ENCODE measurements at places on chromosomes 3 and 15.
A peak's percentile ranks its signal among the peaks of the same experiment; 100 is the strongest.

DNA sequence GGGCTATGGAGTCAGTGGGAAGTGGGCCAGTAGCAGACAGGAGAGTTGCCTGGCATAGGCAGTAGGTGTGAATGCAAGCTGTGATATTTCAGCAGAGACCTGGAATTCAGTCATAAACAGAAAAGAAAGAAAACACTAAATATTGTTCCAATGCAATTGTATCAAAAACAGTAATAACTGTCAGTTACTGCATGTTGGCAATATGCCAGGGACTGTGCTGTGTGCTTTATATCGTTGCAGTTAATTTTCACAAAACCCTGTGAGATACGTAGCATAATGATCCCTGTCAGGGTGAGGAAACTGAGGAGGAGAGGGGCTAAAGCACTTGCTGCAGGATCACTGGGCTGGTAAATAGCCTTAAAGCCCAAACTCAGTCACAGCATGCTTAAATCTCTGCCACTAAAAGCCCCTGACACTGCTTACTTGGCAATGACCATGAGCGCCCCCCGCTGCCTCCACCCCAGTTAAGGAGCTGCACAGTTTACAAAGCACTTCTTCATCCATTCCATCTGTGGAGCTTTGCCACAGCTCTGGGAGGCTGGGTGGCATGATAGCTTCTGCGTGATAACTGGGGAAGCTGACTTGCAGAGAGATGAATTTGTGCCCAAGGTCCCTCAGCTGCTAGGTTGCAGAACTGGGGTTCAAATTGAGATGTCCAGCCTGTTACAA is 3.9 kb downstream of the SLC6A1 start:
- no peak for DNase-seq

DNA sequence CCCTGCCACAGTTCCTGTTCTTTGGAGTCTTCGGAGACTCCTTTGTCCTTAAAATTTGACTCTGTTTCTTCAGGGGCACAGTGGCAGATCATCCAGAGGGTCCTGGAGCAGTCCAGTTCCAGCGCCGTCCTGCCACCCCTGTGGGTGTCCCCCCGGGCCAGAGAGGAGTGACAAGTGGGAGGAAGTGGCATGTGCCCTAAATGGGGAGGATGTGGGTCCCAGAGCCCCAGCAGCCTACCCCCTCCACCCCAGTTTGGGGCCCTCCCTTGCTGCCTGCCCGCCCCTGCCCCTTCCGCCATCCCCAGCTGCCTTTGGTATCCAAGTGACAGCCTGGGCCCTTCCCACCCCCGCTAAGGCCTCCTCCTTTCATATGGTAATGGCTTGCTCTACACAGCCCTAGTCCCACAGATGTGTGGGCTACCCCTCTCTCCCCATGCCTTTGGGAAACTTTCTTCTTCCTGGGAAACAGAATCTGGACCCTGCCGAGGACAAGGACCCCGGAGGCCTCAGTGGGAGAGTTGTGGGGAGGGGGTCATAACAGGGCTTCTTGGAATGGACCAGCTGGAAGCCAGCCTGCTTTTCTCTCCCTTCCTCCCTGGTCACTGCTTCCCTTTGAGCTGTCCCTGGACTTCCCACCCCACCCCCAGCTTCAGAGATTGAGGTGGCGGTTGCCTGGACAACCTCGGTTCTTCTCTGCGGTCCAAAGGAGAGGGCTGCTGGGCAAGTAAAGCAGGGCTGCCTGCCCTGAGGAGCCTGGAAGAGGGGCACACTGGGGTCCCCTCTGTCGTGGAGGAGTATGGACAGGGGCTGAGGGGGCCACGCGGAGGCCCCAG is 43.2 kb downstream of the KLHL25 start:
- DNase-seq: peak; percentile 44

GRCh38 chr3:53236112-53236841 is 19.5 kb downstream of the TKT start:
- DNase-seq: no peak

DNA sequence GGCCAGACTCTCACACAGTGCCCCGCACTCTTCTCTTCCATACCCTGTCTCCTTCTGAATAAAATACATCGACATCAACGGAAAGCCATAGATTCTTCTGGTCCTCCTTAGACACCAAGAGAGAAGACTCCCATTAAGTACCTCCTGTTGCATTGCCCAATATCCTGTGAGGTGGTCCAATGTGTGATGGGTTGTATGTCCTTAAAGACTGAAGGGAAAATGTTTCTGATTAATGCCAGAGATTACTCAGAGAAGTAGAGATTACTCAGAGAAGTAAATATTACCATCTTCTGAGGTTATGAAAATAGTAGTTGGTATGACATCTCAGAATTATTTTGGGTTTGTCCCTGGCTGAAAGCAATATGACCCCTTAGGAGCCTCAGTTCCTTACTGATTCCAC is 60.8 kb upstream of the GALNT15 start:
- DNase-seq: no peak

- no peak for DNase-seq
Measured at GRCh38 chr3:163951397-163951987, 1126.8 kb downstream of the SI start.

DNA sequence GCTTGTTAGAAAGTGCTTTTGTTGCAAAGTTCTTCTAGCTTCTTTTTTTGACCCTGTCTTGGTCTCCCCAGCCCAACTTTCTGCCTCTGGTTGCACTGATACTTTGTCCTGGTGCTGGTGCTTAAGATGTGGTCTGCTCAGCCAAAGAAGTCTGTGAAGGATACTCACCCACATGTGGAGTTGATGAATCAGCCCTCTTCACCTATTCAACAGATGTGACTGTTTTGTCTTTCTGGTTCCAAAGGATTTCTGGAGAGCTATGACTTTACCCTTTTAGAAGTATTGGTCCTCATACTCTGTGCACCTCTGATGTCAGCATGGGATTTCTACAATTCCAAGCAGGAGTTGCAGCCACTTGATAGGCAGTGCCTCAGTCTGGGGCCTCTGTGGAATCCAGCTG is 84.1 kb downstream of the PCCB start:
- DNase-seq: no peak

GRCh38 chr15:53009093-53009492 is 219.0 kb upstream of the ONECUT1 start:
- no peak for DNase-seq

DNA sequence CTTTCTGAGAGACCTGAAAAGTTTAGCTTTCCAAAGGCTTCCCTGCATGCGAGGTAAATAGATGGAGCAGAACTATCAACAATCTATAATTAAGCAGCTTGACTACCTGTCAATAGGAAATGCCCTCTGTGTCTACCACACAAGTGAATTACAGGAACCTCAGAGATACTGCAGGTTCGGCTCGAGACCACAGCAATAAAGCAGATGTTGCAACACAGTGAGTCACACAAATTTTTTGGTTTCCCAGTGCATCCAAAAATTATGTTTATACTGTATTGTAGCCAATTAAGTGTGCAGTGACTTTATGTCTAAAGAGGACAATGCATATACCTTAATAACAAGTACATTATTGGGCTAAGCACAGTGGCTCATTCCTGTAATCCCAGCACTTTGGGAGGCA is 252.0 kb downstream of the UBE2E2 start:
- no peak for DNase-seq

GRCh38 chr3:57078344-57078634 is 17.8 kb downstream of the SPATA12 start:
- DNase-seq: peak; percentile 46

DNA sequence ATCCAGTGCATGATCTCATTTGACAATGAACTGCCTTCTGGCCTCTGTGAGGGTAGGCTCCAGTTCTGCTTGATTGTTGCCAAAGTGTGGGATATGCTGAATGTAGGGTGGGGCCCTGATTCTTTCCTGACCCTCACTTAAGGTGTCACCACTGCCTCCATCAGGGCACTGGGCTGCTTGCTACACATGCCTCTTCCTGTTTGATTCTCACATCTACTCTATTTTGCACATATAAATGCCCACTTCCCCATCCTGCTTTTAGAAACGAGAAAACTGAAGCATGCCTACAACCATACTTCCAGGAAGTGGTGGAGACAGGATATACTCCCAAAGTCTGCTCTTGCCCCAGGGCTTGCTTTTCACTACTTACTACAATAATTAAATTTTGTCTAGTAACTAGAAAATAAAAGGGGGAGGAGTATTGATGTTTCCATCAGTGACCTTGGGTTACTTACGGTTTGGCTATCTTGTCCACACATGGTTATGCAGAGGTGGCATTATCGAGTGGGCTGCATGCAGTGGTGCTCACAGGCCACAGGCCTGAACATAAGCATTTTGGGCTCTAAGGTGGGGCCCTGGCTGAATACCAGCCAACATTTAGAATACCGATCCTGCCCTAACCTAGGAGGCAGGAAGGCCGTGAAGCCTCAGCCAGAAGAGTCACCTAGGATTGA is 6.7 kb downstream of the ZDHHC3 start:
- DNase-seq: no peak

GRCh38 chr15:31150732-31151231 is 49.3 kb upstream of the TRPM1 start:
- DNase-seq: no peak

GRCh38 chr3:72341920-72342319 is 506.3 kb downstream of the SHQ1 start:
- DNase-seq: no peak

GRCh38 chr3:195263193-195263924 is 7.6 kb downstream of the XXYLT1 start:
- DNase-seq: no peak

DNA sequence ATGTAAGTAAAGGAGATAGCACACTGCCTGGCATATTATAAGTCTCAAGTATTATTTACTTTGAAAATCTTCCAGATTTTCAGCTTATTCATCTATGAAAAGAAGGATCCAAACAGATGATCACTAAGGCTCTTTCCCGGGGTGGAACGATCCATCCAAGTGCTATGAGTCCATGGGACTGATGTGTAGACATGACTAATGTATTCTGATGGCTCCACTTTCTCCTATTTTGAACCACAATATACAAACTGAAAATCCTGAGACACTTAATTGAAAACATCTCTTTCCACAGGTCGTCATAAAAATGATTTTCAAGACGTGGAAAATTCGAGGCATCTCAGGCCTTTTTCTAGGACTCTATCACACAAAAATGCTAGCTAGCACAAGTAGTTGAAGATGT is 33.4 kb upstream of the CHRM5 start:
- DNase-seq: no peak

- DNase-seq: peak; percentile 8
Measured at GRCh38 chr15:51600114-51600513, 22.5 kb downstream of the DMXL2 start.

GRCh38 chr3:139477710-139478640 is 1.7 kb upstream of the RBP2 start:
- DNase-seq: no peak

- no peak for DNase-seq
Measured at GRCh38 chr15:62103431-62103830, 36.7 kb downstream of the C2CD4A start.

- DNase-seq: no peak
Measured at GRCh38 chr3:39443530-39443929, 23.9 kb upstream of the MOBP start.

DNA sequence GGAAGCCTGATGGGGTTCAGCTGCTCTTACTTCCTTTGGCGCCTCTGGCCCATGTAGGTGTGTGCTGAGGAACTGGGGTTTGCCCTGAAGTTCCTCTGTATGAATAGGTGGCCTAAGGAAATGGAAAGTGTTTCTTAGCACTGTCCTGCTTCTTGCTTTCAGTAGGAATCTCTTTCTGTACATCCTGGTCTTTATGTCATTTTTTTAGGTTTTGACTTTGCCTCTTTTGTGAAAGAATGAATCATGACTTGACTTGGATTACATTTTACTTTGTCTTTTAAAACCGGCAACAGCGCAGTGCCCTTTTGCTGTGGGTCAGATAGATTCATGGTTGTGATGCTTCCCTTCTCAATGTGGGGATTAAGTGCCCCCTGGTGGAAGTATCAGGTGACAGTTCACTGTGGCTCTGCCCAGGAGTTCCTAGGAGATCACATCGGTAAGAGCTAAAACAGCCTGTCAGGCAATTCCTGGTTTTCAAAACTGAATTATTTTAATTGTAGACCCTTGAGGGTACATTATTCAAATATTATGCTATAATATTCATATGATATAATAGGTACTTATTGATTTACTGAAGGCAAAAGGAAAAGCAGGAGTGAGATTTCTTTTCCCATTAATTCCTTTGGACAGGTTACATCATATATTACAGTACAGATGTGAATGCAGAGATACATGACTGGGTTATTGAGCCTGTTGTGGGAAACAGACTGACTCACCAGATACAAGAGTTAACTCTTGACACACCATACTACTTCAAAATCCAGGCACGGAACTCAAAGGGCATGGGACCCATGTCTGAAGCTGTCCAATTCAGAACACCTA is 95.4 kb downstream of the HCN4 start:
- DNase-seq: peak; percentile 66

DNA sequence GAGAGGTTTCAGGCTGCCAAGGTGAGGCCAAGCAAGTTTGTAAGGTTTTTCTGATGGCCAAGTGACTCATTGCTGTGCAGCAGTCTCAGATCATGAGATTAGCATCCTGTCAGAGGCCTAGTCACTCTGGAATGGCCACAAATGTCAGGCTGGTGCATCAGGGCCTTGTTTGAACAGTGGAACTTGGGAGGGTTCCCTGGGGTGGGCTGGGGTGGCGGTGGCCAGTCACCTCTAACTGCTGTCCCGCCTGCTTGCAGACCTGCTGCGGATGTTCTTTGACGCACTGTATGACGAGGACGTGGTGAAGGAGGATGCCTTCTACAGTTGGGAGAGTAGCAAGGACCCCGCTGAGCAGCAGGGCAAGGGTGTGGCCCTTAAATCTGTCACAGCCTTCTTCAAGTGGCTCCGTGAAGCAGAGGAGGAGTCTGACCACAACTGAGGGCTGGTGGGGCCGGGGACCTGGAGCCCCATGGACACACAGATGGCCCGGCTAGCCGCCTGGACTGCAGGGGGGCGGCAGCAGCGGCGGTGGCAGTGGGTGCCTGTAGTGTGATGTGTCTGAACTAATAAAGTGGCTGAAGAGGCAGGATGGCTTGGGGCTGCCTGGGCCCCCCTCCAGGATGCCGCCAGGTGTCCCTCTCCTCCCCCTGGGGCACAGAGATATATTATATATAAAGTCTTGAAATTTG is 2.8 kb upstream of the FAM131A start:
- peak; percentile 78 for DNase-seq

GRCh38 chr3:172057059-172057458 is 17.7 kb downstream of the FNDC3B start:
- no peak for DNase-seq

GRCh38 chr3:48598323-48599076 is 3.4 kb upstream of the COL7A1 start:
- no peak for DNase-seq

DNA sequence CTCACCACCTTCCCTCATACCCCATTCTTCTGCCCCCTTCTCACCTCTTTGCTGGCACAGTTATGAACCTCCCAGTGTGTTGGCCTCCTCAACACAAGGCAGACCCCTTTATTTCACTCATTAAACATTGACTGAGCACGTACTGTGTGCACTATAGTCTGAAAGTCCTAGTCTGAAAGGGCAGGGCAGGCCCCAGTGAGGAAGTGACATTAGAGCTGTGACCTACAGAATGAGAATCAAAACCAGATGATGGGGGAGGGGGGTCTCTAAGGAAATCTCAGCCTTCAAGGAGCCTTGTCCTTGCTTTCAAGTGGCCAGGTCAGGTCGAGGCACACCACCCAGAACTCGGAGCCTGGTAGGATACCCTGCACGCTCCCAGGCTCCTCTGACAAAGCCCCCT is 3.5 kb downstream of the SLC28A1 start:
- DNase-seq: no peak

- DNase-seq: no peak
Measured at GRCh38 chr3:171427771-171428320, 32.4 kb downstream of the TNIK start.

GRCh38 chr3:9231006-9231405 is 18.4 kb downstream of the SRGAP3 start:
- DNase-seq: no peak
